ENCODE measurements at places on chromosomes 1 and 21.
A peak's percentile ranks its signal among the peaks of the same experiment; 100 is the strongest.

GRCh38 chr1:115544131-115544530, 97.6 kb upstream of the VANGL1 start:
- no peak for DNase-seq

DNA sequence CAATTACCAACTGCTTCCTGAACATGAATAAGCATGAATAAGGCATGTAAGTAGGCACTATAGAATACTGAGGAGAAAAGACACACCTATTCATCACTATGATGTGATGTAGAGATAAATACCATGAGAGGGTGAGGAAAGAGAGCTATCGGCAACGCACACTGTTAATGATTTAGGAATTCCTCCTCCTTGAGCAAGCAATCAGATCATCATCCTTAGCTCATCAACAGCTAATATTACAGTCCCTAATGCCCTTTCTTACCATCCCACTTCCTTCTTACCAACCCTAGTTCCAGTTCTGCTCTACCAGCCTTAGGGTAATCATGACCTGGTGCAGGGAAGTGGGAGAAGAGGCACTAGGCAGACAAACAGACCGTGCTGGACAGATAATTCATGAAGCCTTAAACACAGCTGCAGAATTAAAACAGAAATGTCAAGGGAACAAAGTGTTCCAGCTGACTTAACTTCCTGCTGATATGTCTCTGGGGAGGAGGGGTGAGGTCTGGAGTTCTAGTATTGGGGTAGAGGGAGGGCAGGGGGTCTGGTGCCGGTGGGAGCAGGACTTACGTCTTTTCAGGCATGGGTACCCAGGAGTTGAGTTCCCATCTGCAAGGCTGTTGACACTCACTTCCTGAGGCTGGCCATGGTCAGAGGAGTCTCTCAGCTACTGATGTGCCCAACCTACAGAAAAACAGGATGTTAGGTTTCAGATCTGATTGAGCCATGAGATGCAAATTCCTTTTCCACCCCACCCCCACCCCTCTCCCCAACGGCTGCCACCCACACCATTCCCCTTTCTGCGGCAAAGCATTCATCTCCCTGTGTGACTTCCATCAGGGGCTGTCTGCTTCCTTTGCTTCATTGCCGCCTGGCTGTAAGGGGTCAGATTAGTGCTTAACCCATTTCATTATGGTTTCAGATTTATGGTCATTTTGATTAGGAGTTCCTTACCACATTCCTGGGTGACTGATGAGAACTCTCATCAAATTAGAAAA, 12.6 kb upstream of the RCSD1 start:
- no peak for DNase-seq

GRCh38 chr1:92701147-92701546, 83.8 kb downstream of the EVI5 start:
- DNase-seq = no peak

GRCh38 chr1:70754701-70755100, 292.9 kb downstream of the PTGER3 start:
- no peak for DNase-seq

GRCh38 chr1:205662135-205662738, 18.1 kb downstream of the SLC45A3 start:
- DNase-seq = no peak

DNA sequence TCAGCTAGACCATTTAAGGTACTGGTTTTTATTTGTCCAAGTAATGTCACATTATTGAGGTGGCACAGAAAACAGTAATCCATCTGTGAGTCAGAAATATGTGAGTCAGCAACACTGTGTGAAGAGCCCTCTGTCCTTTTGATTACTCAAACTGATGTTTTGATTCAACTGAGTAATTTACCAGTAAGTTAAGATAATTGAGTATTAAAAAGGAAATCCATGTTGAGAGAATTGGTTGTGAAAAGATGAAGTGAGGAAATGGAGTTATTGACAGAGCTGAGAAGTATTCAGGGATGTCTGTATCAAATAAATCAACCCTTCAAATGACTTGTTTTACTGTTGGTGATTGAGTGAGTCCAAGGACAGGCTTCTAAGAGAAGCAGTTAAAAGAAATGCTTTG, 302.7 kb upstream of the SGIP1 start:
- peak; percentile 70 for DNase-seq

Measured in RKO (cell line).